ENCODE measurements at places on chromosomes 5 and 9. TPM values are rescaled to one million over a fixed set of nuclear protein-coding genes. Genes with fewer than 3 reads are reported as not detected.

The PDE6A gene
- total RNA-seq, result not detected

The CLPTM1L gene
- total RNA-seq, result 159 TPM

GRCh38 chr9:113210815-113211214, 10.3 kb downstream of the FKBP15 start:
- no peak for DNase-seq

GRCh38 chr5:103232393-103232999, 26.1 kb upstream of the MACIR start:
- no peak for DNase-seq

DNA sequence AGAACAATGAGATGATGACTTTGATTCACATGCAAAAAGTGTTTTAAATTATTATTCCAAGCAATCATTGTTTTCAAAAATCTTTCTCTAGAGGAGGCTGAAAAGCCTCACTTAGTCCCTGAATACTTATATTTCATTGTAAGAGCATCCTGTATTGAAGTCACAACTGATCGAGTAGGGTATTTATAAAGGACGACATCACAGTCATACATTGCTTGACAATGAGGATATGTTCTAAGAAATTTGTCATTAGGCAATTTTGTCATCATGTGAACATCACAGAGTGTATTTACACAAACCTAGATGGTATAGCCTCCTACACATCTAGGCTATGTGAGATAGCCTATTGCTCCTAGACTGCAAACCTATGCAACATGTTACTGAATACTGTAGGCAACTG, 510.4 kb upstream of the RGMB start:
- DNase-seq, result no peak

The C8G gene
- not detected for total RNA-seq

GRCh38 chr9:123111427-123112014, 78.1 kb downstream of the GPR21 start:
- DNase-seq, result no peak

The NR4A3 gene
- 0.41 TPM for total RNA-seq

The GCNT4 gene
- total RNA-seq, result 3.2 TPM

DNA sequence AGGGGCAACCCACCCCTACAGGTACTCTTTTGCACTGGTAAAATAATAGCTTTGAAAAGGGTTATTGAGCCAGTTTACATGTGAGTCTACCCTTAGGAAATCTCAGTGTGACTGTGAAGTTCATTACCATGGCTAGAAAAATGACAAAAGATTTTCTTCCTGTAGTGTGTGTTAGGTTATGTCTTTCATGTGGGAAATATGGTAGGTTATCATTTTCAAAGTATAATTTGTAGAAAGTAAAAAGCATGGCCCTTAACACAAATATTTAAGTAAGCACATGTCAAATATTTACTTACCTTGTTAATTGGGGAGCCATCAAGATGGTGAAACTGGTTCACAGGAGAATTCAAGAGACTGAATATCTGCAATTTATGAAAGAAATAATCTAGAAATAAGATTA, 37.3 kb upstream of the PLPP1 start:
- no peak for DNase-seq

DNA sequence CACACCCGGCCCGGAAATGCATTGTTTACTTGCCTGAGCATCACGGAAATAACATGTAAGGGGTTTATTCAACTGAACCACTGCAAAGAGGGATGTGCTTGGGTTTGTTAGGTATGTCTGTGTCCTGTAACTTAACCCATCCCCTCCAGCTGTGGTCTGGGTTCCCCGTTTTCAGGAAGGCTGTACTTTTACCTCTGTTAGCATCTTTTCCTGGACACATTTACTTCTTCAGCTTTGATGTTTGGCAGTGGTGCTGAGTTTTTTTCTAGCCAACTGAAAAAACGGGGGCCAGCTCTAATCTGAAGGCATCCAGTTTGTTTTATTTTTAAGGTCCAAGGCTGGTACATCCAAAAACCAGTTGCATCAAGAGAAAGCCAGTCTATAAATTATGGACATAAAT, 561.8 kb downstream of the BNC2 start:
- no peak for DNase-seq

DNA sequence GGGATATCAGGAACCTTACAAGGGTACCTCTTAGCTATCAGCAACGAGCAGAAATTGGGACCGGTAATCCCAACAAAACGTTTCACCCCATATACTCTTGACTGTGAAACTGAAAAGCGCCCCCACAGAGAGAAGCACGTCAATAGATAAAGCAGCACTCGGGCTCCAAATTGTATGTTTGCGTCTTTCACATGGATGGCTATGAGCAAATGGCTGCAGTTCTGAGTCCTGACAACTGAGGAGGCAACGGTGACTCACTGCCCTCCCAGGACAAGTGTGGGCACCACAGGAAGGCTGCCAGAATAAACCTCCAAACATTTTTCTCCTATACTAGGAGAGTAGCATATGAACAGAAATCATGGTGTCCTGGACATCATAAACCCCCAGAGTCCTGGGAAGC, 36.6 kb downstream of the SEMA4D start:
- no peak for DNase-seq

DNA sequence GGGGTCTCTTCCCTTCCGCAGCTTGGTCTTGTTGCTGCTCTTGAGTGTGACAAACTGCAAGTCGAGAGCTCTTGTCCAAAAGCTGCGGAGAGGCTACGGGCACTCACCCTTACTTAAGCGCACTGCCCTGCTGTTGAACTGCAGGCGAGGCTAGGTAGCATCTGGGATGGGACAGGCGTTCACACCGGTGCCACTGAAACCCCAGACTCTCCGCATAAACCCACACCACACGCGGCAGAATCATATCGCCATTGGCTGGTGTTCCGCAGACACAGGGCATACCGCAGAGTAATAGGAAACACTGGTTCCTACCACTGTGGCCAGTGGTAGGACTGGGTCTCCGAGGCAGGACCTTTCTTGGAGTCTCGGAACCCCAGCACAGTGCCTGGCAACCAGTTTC, 2.2 kb upstream of the NPR3 start:
- no peak for DNase-seq

- DNase-seq, result peak; percentile 69
Observed at GRCh38 chr5:112548246-112548881, 129.3 kb upstream of the EPB41L4A start.

Measured in kidney epithelial cell (primary cell).